CD4-positive, alpha-beta T cell treated with Interleukin-1 beta for 1 hour (primary cell): ENCODE measurements at places on chromosomes 2 and 18.
A peak's percentile ranks its signal among the peaks of the same experiment; 100 is the strongest.

DNA sequence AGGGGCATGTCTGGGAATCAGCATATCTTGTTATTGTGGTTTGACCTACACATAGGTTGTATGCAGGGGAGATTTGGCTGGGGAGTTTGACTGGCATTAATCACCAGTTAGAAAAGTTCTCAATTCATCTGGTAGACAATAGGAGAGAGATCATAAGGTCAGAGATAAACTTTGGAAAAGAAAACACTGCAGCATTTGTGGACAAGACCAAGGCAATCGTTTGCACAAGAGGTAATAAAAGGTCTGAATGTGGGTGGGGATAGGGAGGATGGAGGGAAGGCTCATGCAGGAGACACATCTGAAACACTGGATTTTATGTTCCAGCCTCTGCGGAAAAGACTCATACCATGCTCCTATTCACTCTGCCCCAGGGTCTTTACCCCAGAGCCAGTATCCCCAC is 136.9 kb downstream of the MAIP1 start:
- DNase-seq = no peak

DNA sequence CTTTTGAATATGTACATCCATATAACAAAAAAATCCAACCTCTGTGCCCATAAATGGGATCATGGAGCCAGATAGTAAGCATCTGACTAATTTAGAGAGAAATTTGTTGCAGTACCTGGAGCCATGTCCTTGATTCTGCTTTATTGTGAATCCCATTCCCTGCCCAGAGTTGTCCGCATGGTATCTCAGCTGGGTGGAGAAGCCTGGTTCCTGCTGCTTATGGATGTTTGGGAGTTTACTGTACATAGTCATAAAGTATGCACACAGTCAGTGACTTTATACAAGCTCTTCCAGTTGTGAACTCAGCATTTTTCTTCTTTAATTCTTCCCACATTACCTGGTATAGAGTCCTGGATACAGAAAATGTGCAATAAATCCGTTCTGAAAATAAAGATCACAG is 346.0 kb downstream of the FIGN start:
- DNase-seq = no peak

GRCh38 chr2:220509966-220510365 is 882.5 kb downstream of the SLC4A3 start:
- DNase-seq = no peak

DNA sequence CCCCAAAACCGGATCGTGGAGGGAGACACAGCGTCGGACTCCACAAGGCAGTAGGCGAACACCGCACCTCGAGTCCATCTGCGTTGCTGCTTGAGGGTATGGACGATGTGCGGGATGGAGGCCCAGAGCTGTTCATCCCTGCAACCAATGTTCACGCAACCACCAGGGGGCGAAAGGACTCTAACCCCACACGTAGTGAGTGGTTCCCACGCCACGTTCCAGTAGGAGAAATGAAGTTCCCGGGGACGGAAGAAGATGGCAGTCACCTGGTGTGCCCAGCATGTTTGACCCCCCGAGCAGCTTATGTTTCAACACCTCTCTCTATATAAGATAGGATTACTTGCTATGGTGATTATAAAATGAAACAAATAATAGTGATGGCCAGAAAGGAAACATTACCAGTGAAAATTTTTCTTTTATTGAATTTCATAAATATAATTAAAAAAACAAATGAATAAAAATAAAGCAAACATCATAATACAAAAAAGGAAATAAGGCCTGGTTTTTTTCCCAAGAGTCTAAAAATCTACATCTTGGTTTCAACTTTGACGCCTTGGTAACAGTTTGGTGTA is 184.3 kb downstream of the SH3BP4 start:
- peak; percentile 41 for DNase-seq

GRCh38 chr2:217017456-217018252 is 157.8 kb upstream of the TNP1 start:
- DNase-seq = no peak

DNA sequence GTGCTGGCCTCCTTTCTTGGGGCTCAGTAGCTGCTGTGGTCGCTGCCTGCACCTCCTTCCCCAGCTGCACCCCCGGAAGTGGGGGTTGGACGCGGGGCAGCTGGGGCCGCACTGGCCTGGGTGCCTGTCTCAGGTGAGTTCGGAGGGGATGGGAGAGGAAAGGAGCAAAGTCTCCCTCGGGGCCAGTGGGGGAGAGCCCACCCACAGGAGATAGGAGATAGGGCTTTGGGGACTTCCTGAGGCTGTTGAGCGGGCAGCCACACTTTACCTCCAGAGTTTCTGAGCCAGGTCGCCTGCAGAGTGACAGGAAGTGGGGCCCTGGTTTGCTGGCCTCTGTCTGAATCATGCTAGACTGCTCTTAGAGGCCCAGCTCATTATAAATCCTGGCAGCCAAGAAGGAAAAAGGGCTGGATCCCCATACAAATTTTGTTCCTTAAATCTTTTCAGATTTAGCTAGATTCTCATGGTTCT is 8.1 kb downstream of the MBP start:
- peak; percentile 52 for DNase-seq

DNA sequence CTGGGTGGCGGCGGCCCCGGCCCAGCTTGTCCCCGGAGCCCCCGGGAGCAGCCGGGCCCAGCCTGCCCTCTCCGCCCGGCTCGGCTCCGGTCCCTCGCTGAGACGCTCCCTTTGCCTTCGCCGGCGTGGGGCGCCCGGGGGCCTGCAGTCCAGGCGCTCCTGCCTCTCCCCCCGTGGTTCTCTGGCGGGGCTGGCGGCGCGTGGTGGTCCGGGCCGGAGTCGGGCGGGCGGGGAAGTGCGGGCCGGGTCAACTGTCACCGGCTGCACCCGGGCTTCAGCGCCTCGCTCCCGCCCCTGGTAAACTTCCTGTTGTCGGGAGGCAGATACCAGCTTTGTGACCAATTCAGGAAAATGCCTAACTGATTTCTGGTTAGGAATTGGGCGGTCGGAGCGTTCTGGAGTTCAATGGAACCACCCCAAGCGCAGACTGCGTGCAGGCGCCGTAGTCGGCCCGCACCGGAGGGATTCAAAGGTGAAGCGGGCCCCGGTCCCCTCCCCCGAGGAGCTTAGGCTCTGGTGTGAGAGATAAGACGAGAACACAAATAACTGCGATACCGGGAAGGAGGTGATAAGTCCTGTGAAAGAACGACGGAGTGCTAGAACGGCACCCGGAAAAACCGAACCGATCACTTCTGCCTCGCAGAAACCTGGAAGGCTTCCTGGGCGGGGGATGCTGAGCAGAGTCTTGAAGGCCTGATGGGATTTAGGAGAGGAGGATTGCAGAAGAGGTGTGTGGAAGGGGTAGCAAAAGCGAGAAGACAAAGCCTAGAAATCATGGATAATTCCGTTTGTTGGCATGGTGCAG is 891 bp downstream of the CAB39 start:
- peak; percentile 44 for DNase-seq

DNA sequence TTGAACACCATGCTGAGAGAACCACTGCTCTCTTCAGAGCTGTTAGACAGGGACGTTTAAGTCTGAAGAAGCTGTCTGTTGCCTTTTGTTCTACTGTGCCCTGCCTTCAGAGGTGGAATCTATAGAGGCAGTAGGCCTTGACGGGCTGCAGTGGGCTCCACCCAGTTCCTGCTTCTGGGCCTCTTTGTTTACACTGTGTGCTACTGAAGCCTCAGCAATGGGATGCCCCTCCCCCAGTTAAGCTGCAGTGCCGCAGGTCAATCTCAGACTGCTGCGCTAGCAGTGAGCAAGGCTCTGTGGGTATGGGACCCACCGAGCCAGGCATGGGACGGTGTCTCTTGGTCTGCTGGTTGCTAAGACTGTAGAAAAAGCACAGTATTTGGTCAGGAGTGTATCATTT is 162.3 kb upstream of the NXPH2 start:
- no peak for DNase-seq

DNA sequence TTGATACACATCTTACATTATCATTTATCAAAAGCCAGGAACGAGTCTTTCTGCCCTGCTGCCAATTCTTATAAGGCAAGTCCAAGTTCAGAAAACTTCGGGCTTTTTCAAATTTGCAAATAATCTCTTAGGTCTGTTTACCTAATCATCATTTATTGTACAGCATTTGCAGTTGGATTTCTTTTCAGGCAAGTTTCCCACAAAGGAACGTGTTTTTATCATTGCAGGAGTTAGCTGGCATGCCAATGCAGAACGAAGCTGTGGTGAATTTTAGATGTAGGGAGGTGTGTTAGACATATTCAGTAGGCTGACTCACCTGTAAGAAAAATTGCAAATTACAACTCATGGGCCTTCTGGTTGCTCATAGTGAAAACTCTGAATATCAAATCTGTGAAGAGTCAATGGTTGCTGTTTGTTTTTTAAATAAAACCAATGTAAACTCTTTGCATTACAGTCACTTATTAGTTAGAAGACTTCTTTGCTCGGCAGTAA is 209.6 kb downstream of the SRBD1 start:
- no peak for DNase-seq

DNA sequence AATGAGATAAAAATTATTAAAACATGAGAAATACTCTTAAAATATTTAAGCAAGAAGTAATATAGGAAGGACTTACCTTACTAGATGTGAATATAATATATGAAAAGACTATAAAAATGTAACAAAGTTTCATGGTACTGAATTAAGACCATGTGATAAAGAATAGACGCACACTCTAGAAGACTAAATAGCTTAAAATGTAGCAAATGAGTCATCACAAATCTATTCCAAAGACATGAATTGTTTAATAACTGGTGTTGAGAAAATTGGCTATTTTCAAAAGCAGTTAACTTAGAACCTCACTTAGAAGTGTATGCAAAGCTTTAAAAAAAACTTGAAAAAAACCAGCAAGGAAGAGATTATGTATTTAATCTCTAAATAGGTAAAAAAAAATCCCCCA is 64.1 kb downstream of the POLE4 start:
- DNase-seq = no peak

GRCh38 chr2:46548103-46548486 is 68.7 kb downstream of the TMEM247 start:
- DNase-seq = peak; percentile 29

- DNase-seq = no peak
Observed at GRCh38 chr18:60053747-60054304, 154.0 kb downstream of the PMAIP1 start.

DNA sequence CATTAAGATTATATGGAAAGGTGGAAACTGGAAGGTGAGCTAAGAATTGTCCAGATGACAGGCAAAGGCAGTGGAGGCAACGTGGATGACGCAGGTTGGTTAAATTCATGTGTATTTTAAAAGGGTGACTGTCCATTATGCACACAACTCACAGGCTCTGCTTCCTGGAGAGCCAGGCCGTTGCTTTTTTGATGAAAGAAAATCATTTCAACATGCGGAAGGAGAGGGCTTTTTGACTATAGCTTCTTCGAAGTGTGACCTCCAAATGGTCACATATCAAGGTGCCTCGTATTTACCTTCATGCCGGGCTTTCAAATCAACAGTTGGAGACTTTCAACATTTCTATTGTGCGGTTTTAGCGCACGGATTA is 126.7 kb downstream of the MYCN start:
- DNase-seq = no peak

DNA sequence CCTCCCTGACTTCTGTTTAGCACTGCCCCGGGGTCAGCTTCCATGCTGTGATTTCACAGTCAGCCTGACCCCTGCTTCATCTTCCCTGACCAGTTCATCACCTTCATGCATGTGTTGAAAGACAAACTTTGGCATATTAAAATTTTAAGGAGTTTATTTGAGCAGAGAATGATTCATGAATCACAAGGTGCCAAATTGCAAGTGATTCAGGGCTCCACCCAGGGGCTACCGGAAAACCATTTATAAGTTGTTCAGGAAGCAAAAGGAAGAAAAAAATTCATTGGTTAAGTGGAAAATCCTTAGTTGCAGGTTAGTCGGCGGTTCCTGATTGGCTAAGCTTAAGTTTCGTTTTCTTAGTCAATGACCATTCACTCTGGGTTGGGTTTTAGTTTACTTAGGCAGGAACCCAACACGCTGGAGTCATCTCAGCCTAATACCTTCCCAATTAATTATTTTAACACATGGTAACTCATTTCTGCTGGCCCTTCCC is 10.6 kb downstream of the IL1F10 start:
- DNase-seq = no peak

- DNase-seq = no peak
Observed at GRCh38 chr2:16125614-16126516, 185.5 kb downstream of the MYCN start.

- DNase-seq = no peak
Observed at GRCh38 chr2:232133078-232133477, 171.6 kb downstream of the DIS3L2 start.

DNA sequence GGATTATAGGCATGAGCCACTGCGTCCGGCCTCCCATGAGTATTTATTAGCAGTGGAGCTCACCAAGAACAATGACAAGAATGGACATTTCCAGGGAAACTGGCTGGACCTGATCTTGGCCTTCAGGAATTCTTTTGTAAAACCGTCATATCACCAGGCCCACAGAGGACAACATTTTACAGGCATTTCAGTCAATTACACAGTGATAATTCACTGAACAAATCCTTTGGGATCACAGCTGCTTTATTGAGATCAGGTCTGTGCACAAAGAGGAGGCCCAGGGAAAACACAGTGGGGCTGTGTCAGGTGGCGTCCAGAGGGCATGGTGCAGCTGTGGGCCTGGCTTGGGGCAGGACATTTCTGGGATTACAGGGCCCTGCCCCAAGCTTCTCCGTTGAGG is 30.1 kb upstream of the GTF2A1L start:
- DNase-seq = no peak

DNA sequence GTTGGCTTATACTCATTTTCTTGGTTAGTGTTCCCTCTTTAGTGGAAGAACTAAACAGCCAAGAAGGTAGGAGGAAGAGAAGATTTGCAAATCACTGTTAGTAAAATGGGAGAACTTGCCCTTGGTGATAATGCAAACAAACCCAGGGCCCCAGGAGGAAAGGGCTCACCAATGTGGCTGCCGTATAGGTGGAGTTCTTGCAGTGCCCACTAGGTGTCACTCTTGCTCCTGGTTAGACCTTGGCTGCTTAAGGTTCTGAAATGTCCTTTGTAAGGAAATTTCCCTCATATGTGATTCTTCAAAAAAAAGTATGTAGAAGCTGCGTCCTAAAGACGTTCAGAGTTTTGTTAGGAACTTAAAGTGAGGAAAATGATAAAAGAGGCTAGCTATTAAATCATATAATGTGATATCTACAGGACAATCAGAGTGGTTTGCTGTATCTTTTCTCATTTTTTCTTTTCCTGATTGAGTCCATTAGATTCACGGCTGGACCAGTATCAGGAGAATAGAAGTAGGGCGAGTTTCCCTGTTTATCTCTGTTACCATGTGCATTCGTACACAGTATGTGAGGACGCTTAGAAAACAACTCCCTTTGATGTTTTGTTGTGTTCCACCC is 48.6 kb downstream of the RPIA start:
- DNase-seq = peak; percentile 70

GRCh38 chr2:74526649-74527230 is 709 bp upstream of the DQX1 start:
- DNase-seq = no peak
